Kidney glomerular epithelial cell (primary cell): ENCODE measurements at places on chromosomes 6 and 20.

GRCh38 chr6:96468681-96469224 is 52.9 kb upstream of the UFL1 start:
- no peak for DNase-seq

DNA sequence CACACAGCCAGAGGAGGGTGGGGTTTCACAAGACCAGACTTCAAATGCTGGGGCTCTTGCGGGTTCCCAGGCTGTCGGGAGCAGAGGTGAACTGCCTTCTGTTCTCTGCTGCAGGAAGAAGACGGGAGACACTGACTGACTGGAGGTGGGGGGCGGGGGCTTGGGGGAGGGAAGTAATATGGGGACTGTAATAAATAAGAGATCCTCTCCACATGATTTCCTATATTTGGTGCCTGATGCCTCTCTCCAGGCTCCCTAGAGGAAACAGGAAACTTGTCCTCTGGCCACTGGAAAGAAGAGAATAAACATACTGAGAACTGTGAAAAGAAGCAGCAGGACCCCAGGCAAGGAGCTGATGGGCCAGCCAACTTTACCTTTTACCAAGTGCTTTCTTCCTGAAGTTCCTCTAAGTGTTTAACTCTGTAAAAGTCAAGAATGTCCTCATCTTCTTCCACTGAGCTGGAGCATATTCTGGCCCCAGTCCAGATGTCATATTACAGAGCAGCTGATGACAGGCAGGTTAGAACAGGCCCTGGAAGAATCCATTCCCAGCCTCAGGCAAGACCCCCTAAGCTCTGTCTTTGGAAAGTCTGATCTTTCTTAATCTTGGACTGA is 33.2 kb upstream of the ADGRF5 start:
- DNase-seq = no peak

GRCh38 chr20:13984211-13984610 is 6.2 kb downstream of the SEL1L2 start:
- DNase-seq = no peak

GRCh38 chr6:140079328-140079727 is 704.9 kb upstream of the CITED2 start:
- no peak for DNase-seq

DNA sequence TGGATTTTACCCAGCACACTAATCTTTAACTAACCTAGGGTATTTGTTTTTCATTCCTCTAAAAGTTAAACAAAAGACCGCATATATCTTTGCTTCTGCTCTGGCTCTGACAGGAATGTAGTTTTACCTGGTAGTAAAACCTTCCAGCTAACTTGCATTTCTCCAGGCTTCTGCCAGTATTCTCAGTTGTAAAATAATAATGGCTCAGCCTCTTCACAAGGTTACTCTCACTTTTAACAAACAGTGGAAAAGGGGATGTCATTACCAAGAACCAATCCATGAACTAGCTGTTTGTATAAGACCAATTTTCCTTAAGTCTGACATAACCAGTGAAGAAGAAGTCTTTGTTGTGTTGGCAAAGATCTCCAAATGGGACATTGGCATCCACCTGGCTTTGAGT is 10.0 kb downstream of the THBS2 start:
- no peak for DNase-seq

DNA sequence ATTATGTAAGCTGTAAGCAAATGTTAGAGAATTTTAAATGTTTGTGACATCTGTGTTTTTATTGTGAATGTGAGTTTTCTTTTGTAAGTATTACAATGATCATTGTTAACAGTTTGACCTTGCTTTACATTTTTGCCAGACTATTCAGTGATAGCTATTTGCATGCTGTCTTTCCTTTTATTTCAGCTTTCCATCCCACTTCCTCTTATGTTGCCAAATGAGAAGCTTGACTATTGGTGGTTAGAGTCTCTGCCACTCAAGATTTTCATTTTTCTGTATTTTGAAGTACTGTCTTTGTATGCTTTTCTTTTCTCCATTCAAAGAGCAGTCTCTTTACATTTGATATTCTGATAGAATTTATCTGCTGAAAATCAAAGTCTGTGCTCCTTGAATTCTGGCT is 104.1 kb downstream of the PRIM2 start:
- no peak for DNase-seq

DNA sequence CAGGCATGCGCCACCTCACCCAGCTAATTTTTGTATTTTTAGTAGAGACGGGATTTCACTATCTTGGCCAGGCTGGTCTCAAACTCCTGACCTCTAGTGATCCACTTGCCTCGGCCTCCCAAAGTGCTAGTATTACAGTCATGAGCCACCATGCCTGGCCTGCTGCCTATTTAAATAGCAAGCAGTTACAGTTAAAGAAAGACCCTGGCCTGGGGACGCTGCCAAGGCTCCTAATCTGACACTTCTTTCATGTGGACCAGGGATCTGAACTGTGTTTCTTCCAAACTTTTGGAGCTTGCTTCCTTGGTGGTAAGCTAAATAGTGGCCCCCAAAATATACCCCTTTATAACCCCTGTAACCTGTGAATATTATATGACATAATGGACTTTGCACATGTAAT is 15.3 kb downstream of the PPARD start:
- DNase-seq = no peak

- DNase-seq = no peak
Observed at GRCh38 chr6:169474362-169474761, 220.7 kb upstream of the THBS2 start.

- DNase-seq = peak; percentile 86
Observed at GRCh38 chr6:146700078-146700686, 101.4 kb downstream of the ADGB start.

- DNase-seq = no peak
Observed at GRCh38 chr6:160055813-160056212, 65.8 kb upstream of the SLC22A1 start.

- peak; percentile 89 for DNase-seq
Observed at GRCh38 chr6:136403110-136403980, 113.7 kb upstream of the BCLAF1 start.

DNA sequence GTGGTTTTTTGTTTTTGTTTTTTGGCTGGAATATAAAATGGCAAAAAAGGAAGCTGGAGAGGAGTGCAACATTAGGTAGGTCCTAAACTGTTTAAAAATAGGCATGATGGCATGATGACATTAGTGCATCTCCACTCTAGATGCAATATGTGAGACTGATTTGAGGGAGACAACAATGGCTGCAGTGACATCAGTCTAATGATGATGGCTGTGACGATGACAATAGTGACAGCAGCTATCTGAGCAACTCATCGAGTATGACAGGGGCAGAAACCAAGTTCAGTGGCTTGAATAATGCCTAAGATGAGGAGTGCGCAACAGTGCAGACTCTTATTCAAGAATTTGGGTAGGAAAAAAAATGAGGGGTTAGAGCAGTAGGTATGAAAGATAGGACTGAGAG is 82.0 kb downstream of the HS3ST5 start:
- DNase-seq = no peak

DNA sequence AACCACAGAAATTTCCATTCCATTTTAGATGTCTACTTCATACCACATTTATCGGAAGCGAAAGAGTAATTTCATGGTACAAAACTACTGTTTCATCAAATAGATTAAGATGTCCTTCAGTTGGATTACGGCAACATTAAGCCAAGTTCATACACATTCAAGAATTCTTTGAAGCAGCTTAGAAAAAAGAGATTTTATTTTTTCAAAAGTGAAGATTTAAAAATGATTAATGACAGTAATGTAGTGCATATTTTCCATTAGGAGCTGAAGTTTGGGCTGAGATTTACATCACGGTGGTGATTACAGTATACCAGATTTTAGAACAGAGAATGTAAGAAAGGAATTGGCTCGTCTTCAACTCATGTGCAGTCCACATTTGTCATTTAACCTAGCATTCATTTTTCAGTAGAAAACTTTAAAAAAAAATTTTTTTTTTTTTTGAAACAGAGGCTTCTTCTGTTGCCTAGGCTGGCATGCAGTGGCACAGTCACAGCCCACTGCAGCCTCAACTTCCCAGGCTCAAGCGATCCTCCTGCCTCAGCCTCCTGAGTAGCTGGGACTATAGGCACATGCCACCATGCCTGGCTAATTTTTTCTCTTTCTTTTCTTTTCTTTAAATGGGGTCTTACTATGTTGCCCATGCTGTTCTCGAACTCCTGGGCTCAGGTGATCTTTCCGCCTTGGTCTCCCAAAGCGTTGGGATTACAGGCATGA is 1.9 kb downstream of the SYNJ2 start:
- DNase-seq = no peak

- DNase-seq = no peak
Observed at GRCh38 chr20:40192529-40192928, 496.5 kb downstream of the MAFB start.

- DNase-seq = no peak
Observed at GRCh38 chr20:62518911-62519310, 43.1 kb upstream of the GATA5 start.

- no peak for DNase-seq
Observed at GRCh38 chr6:147867433-147868226, 359.1 kb downstream of the SAMD5 start.

GRCh38 chr20:16205507-16205906 is 367.7 kb downstream of the KIF16B start:
- no peak for DNase-seq

- no peak for DNase-seq
Observed at GRCh38 chr6:61949971-61950370, 336.1 kb downstream of the KHDRBS2 start.

GRCh38 chr6:46290421-46291274 is 119.9 kb upstream of the ENPP5 start:
- no peak for DNase-seq

- no peak for DNase-seq
Observed at GRCh38 chr20:53215166-53215565, 243.0 kb downstream of the TSHZ2 start.

GRCh38 chr20:19125508-19125907 is 86.9 kb upstream of the SLC24A3 start:
- DNase-seq = no peak

DNA sequence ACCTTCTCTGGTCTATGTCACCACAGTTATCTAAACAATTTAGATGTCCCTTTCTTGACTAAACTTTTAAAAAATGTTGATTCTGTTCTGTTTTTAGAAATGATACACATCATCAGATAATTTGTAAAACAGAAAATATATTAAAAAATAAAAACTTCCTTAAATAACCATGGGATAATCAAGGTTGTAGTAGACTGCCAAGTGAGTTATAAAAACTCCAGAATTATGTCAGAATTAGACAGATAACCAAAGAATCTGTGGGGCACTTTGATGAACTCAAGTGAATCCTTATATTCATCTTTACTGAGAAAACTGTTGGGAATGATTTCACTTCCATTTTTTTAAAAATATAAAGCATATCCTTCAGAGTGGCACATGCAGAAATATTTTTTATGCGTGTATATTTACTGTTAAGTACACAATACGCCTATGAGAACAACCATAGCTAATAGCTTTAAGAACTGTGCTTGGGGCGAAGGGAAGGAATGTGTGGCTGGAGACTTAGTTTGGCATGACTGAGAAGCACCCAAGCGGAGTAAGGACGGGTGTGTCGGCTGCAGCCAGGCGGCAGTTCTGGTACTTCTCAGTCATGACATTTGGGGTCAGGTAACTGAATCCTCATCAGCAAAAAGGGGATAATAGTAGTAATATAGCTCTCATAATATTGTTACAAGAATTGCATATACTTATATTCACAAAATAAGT is 604.7 kb upstream of the CITED2 start:
- peak; percentile 95 for DNase-seq

DNA sequence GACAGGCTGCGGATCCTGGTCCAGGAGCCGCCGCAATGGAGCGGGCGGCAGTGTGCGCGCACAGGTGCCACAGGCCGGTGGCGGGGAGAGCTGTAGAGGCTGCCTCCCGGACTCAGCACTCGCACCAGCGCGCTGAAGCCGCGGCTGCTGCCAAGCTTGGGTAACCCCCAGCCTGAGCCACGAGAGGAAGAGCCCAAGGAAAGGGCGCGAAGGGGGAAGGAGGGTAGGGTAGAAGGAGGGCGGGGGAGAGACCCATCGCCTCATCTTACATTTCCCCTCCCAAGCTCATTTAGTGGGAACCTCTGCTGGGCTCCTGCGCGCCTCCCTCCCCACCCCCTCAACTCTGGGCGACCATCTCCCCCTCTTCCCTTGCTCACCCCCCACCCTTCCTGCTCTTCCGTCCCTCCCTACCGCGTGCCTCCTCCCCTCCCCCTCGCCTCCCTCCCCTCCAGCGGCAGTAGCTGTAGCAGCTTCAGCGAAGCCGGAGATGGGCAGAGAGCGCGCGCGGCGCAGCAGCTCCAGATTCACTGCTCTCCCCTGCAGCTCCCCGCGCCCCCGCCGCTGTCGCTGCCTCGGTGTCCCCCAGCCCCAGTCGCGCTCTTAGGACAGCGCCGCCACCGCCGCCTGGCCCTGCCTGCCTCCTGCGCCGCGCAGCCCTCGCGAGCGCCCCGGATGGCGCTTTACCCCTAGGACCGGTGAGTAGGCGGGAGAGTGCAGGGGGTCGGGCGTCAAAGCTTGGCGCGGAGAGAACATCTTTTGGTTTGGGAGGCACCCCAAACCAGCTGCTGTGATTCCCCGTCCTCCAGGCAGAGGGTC is at the start of gene FUT9:
Gene FUT9 (plus strand): TSS at position 457 of the 816 bp plus-strand sequence. CDS start 187,182 bp downstream, outside the sequence.
- no peak for DNase-seq

- DNase-seq = no peak
Observed at GRCh38 chr6:35052694-35053565, 88.2 kb downstream of the TCP11 start.

GRCh38 chr20:34980543-34981233 is 25.0 kb downstream of the MYH7B start:
- no peak for DNase-seq

DNA sequence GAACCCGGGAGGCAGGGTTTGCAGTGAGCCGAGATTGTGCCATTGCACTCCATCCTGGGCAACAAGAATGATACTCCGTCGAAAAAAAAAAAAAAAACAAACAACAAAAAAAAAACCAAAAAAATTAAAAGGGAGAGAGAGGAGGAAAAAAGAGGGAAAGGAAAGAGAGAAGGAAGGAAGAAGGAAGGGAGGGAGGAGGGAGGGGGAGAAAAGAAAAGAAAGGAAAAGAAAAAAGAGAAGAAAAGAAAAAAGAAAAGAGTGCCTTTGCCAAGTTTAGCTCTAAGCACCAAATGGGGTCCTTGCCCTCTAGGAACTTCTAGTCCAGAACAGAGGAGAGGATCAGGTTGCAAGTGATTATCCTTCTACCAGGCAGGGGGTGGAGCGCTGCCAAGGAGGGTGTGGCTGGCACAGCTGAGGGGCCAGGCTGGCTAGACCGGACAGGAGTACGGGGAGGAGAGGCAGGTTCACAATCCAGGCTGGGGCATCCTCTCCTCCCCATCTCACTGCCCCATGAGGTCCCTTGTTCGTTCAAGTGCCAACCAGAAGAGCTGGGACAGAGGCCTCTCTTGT is 19.1 kb downstream of the GNAS start:
- DNase-seq = no peak

- DNase-seq = no peak
Observed at GRCh38 chr20:11551479-11551878, 366.2 kb upstream of the BTBD3 start.

DNA sequence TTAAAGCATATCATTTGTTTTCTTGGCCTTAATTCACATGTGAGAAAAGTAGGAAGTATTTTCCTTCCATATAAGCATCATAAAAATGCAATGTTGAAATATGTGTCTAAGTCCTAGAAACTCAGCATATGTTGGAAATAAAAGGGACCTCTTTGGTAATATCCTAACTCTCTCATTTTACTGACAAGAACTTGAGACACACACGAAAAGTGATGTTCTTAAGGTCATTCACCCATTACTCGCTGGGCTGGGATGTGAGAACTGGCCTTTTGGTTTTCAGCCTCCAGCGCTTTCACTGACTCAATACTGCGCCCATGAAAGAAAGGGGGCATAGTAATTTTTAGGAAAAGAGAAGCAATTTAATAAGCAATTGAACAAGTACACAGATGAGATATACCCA is 153.5 kb upstream of the SCGN start:
- DNase-seq = no peak
